Thyroid gland (tissue), 4 donors: ENCODE measurements at places on chromosomes 5 and 9. TPM values are rescaled to one million over a fixed set of nuclear protein-coding genes. Genes with fewer than 3 reads are reported as not detected.

PTGES gene
- 0.29 TPM for total RNA-seq

SRD5A1 gene
- 3.4 TPM for total RNA-seq

PCDHB16 gene
- 4.8 TPM for total RNA-seq

PDLIM4 gene
- total RNA-seq, result 19.1 TPM

HSPB3 gene
- not detected for total RNA-seq

CCDC192 gene
- total RNA-seq, result not detected

PCDHGB7 gene
- total RNA-seq, result 12.4 TPM

SPATA31D4 gene
- not detected for total RNA-seq

HOMER1 gene
- 37.2 TPM for total RNA-seq

FOXD4L6 gene
- not detected for total RNA-seq

SQSTM1 gene
- total RNA-seq, result 995 TPM

MSMP gene
- total RNA-seq, result not detected

ADAMTS16 gene
- total RNA-seq, result 0.11 TPM

TRAF1 gene
- 6.7 TPM for total RNA-seq

TBC1D13 gene
- total RNA-seq, result 32.1 TPM

SHOC1 gene
- total RNA-seq, result not detected

SLC46A2 gene
- total RNA-seq, result not detected

DMGDH gene
- 7.0 TPM for total RNA-seq

DNA sequence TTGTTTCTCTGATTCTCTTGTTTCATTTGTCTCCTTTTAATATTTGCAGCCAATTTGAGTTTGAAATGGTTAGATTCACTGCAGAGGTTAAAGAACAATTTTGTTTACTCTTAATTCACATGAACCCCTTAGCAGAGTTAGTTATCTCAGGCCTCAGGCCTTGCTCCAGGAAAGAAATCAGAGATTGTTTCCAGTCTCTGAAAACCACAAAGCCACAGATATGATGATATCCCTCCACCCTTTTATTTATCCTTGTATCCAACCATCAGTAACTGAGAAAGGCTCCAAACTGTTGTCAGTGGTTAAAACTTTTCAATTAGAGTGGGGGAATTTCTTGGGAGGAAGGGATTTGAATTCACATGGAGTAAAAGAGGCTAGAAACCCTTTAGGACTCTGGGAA, 406.0 kb upstream of the DMAC1 start:
- no peak for DNase-seq

DNA sequence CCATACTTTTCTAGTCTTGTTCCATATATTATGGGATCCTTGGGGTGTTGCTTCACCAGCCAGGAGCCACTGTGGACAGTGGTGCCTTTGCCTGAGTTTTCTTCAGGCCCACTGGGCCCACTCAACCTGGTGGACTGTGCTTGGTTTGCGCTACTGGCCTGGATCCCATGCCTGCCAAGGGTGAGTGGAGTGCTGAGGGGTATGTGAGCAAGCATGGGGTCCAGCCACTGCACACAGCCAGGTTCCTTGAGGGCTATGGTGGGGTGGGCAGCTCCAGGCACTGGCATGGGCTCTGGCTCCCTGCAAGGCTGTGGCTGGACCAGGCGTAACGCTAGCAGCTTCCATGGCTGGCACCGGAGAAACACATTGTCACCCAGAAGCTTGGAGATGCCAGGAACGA, 13.2 kb upstream of the PRR16 start:
- no peak for DNase-seq

DNA sequence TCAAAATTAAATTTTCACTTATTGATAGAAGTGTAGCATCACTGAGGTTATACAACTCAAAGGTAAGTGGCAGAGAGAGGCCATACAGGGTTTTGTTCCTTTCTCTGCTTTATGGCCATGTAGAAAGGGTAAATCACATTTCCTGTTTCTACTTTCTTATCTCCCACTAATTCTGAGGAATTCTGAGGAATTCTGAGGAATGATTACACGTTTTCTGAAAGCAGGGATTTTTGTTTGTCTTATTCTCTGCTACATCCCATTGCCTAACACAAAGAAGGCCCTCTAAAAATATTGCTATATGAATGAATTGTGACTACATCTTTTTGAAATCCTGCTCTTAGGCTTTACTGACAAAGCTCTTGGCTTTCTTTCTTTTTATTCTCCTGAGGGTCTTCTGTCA, 516.9 kb upstream of the ZNF608 start:
- DNase-seq, result no peak

- DNase-seq, result no peak
Observed at GRCh38 chr5:38551030-38552017, 5.1 kb downstream of the LIFR start.

DNA sequence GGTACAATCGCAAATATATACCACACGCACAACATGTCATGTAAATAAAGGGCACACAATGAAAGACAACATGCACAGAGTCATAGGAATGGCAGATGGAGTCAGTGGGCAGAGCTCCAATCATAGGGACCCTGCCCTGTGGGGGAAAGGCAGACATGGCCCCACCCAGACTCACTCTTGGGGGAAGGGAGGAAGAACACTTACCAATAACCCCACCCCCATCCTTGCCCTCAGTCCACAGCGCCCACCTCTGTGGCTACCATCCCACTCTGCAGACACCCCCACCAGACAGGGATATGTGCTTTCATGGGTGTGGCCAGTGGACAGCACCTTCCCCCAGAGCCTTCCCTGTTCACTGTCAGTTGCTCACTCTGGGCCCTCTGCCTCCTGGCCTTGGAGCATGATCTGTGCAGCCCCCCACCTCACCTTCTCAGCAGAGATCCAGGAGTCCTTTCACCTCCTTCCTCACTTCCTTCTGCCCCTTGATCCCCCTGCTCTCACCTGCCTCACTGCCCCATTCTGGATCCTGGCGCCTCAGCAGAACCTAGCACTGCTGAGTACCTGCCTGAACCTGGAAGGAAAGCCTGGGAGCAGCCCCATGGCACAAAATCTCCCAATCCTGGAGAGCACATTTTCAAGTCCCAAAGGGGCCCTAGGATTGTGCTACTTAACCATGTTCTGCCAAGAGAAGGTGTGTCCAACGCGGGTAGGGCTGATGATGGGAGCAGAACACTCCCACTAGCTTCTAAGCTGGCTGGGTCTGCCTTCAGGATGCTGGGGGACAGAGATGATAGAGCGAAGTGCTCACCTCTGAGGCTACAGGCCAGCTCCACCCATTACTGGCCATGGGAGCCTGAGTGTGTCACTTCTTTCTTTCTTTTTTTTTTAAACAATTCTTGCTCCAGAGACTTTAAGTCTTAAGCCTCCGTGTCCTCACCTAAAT, 1.5 kb upstream of the PHF19 start:
- DNase-seq, result no peak

- peak; percentile 26 for DNase-seq
Observed at GRCh38 chr5:56412601-56413379, 179.7 kb upstream of the ANKRD55 start.

DNA sequence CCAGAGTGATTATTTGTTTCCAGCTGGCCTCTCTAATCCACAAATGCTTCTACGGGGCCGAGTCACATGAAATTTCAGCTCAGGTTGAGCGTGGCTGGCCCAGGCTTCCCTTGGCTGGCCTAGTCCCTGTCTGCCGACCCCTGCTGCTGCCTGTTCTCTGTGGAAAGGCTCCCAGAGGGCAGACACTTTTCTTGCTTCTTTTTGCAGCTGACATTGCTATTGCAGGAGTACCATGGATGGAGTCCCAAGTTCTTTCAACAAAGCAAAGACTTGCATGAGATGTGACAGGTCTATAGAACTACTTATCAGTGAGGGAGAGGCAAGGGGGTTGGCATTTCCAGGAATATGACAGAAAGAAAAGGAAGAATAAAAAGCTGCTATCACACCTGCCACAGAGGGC, 287.4 kb upstream of the ARRDC3 start:
- no peak for DNase-seq

DNA sequence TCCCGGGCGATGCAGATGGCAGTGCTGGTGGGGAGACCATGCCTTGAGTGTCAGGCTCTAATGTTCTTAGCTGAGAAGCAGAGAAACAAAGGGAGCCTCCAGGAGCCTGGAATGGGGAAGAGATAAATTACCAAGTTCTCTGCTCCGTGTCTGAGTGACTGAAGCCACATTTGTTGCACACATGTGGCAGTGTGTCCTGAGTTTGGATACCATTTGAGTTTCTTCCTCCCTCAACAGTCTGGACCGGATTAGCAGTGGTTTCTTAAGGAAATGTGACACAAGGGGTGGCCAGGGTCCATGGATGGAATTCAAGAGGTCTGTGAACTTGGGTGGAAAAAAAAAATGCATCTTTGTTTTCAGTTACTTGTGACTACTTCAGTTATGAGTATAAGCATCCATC, 50.7 kb upstream of the GARNL3 start:
- no peak for DNase-seq

DNA sequence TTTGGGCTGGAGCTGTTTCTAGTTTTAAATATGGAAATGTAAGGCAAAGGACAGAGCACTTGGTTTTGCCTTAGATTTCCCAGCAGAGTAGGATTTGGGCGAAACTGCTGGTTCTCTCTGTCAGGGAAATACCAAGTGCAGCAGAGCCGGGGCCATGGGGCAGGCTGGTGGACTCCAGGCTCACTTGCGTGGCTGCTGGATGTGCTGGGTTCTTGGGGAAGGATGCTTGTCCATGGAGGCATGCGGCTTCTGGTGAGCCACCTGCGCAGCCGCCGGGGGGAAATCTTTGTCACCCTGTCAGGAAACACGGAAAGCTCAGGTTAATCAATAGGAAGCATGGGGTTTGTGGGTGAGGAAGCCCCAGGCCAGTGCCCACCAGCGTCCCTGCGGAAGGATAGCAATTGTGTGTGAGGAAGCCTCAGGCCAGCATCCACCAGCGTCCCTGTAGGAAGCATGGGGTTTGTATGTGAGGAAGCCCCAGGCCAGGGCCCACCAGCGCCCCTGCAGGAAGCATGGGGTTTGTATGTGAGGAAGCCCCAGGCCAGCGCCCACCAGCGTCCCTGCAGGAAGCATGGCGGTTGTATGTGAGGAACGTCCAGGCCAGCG, 80.1 kb downstream of the DAP start:
- DNase-seq, result no peak

DNA sequence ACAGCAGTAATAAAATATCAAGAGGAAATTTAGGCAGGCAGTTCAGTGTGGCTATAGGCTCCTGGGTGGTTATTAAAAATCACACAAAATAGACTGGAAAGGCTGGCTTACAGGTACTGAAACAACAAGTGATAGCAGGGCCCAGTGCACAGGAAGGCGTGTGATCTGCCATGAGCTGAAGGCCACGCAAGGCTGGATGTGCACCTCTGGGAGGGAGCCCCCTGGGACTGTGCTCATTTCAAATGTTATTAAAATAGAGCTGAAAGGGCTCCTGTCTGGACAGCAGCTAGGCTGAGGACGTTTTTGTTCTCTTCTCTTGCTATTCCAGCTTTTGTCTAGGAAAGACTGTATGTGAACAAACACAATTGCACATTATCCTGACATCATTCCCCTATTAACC, 324.3 kb upstream of the RFX3 start:
- DNase-seq, result peak; percentile 63

GRCh38 chr5:179137016-179137642, 77.0 kb downstream of the ZNF354C start:
- no peak for DNase-seq

- no peak for DNase-seq
Observed at GRCh38 chr5:36934740-36935356, 58.3 kb downstream of the NIPBL start.

DNA sequence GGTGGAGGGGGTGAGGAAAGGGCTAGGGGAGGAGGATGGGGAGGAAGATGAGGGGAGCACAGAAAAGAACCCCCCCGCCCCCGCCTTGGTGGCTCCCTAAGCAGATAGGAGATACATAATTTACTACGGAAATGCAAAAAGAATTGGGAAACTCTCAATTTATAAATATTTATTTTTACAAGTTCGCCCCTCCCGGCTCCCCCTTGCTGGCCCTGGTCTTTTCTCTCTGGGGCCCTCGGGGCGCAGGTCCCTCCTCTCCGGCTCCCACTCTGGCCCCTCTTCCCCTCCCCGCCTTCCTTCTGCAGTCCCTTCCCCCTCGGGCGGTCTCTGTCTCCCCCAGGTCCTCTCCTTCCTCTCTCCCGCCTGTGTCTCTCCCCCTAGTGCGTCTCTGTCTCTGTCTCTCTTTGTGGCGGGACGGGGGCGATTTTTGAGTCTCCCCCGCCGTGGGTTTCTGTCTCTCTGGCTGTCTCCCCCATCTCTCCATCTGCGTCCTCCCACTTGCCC, 173.6 kb upstream of the IER5L start:
- no peak for DNase-seq

GRCh38 chr9:131555841-131556673, 10.7 kb downstream of the PRRT1B start:
- DNase-seq, result no peak

- peak; percentile 87 for DNase-seq
Observed at GRCh38 chr9:75930730-75931321, 40.4 kb downstream of the PCSK5 start.

DNA sequence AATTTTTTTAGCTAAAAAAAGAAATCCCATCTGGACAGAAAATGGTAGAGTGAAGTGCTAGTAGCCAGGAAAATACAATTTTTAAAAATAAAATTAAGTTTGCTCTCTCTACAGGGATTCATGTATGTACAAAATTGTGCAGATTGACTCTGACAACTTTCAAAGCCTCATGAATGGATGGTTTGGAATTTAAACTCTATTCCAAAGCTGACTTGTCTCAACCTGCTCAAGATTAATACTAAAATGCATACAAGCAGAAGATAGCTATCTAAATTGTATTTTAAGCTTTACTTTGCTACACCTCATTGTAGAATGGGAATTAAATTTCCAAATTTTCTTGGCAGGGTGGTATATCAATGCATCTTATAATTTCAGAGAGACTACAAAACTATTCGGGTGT, 257.6 kb downstream of the RFX3 start:
- DNase-seq, result no peak

- no peak for DNase-seq
Observed at GRCh38 chr5:53392073-53392472, 88.4 kb upstream of the FST start.

DNA sequence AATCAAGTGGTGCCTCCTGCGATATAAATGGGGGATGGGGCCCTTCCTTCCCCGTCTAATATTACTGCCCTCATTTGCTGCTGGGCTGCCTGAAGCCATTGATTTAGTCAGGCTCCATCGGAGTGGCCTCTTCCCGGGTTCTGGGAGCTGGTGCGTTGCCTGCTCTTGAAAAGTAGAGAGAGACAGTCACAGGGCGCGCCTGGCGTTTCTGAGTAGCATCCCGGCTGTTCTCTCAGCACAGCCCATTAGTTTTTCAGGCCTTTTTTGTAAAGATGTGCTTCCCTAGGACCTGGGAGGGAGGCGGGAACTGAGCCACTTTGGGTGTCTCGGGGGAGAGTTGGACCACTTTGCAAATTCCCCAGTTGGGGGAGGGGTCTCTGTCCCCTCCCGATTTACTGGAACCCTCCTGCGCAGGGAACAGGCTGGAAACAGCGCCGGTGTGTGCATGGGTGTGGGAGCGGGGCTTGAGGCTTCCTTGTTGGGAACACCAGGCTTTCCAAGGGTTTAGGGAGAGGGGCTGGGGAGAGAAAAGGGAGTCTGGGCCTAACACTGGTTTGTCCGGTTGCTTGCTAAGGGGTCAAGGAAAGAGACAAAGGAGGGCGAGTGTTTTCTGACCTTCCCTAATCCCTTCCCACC, 4.7 kb downstream of the PRDM6 start:
- DNase-seq, result no peak

- DNase-seq, result no peak
Observed at GRCh38 chr9:21542787-21543186, 60.7 kb upstream of the IFNE start.
